WTC11 (cell line): ENCODE measurements at places on chromosomes 2 and 18.
A peak's percentile ranks its signal among the peaks of the same experiment; 100 is the strongest.

- DNase-seq, result no peak
Measured at GRCh38 chr18:21958707-21959450, 210.5 kb upstream of the GATA6 start.

DNA sequence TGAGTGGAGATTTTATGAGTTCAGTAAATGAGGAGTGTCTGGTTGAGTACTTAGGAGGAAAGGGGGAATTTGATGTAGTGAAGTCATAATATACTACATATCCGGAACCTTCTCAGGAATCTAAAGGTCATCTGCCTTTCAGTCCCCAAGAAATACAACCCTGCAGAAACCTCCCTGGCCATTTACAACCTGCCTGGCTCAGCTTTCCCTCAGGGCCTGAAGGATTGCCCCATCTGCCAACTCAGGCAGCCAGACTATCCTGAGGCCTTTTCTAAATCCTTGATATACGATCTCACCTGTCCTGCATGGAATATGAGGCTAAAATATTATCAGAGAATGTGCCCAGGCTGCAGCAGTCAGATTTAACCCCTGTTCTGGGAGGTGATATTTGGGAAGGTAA is 165.4 kb upstream of the SPOPL start:
- DNase-seq, result no peak

DNA sequence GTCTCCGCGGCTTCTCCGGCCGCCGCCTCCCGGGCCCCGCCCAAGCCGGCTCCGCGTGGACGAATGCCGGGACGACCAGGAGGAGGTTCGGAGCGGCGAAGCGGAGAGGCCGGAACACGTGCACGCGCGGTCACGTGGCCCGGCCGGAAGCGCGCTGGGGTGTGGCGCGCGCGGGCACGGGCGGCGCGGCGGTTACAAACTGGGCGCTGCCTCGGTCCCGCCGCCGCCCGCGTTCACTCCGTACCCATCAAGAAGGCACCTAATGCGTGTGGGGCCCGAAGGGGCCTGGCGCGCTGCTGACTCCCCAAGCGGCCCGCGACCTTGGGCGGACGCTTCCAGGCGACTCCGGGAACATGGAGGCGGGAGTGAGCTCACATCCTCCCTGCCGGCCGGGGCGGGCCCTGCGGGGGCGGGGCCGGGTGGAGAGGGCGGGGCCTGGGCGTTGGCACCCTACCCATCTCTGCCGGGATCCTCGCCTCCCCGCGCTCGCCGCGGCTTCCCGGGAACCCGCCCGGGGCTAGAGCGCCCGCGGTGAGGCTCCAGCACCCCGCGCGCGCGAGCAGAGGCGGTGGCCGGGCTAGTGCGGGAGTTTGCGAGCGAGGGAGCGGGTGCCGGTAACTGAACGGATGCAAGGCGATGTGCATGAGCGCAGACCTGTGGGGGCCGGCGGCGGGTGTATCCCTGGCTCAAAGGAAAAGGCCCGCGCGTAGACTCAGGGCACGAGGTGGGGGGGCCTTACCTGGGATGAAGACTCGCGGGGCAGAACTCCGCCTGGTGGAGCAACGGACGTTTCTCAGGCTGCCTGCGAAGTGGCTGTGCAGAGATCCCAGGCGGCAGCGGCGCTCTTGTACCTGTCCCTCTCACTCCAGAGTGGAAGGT is at the start of gene TMEM185B:
Gene TMEM185B (minus strand): TSS at position 367 of the 879 bp plus-strand sequence. CDS start 424 bp downstream, outside the sequence.
- peak; percentile 82 for DNase-seq

DNA sequence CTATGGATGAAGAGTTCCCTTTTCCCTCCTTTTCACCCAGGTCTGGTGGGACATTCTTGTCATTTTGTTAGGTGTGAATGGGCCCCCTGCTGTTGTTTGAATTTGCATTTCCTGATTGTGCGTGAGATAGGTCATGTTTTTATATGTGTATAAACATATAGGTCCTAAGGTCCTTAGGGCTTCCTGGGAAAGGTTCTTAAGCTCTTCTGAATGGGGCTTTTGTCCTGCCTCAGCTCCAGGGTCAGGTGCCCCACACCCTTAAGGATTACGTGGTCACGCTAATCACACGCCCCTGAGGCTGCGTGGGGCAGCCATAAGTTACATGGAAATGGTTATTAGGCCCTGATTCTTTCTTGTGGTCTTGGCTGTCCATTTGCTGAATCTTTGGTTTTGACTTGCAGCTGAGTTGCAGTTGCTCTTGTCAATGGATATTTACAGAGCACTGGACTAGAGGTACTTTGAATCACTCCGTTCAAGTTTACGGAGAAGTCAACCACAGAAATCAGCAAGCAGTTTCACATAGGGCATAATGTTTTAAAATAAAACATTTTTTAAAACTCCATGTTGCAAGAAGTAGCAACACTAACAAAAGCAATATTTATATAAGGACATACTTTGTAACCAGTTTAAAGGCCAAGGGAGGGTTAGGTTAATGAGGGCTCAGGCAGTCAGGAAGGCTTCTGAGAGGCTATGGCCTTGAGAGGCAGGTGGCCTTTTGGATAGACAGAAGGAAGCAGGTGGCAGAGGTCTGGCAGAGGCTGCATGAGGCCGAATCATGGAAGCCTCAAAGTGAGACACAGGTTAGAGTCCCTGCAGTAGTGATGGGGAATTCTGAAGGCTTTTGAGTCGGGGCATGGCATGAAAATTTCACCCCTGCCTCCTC is 24.2 kb downstream of the LIPG start:
- DNase-seq, result no peak

DNA sequence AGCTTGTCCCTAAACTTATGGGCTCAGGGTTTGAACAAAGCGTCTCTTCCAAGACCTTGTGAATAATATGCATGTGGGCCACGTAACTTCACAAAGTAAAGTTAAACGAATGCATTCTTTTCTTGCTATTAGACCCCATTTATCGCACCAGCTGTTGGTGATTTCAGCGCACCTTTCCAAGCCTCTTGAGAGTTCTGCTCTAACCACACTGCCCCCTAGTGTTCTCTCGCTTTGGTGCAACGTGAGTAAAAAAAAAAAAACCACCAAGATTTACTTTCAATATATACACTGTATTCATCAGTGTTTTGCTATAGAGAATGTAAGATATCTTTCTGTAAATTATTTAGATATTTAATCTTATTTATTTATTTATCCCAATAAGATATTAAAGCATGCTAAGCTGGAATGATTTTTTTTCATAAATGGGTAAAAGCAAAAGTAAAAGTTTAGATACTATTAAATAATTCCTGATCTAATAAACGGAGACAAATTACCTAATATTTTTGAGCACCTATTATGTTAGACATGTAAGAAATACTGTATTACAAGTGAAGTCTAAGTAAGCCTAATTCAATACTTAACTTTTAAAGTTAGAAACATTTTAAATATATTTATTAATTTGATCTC is 459.5 kb downstream of the DLGAP1 start:
- DNase-seq, result peak; percentile 47

DNA sequence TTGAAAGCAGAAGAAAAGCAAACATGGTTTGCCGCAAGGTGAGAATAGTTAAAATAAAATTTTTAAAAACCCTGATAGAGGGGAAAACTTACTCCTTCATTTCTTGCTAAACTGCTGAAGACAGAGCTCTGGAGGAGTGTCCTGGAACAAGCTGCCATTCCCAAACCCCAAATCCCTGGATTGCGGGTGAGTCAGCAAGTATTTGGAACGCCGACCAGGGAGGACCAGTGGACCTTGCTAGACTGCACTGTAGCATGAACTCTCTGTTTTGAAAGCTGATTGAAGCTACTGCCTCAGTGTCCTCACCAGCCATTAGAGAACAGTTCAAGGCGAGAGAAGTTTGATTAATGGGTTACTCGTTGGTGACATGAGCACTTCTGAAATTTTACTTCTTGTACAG is 99.4 kb upstream of the RASGRP3 start:
- DNase-seq, result no peak

GRCh38 chr2:29035016-29035745 is 39.1 kb downstream of the PCARE start:
- DNase-seq, result no peak

GRCh38 chr2:112317303-112318158 is 42.1 kb downstream of the ZC3H6 start:
- no peak for DNase-seq

DNA sequence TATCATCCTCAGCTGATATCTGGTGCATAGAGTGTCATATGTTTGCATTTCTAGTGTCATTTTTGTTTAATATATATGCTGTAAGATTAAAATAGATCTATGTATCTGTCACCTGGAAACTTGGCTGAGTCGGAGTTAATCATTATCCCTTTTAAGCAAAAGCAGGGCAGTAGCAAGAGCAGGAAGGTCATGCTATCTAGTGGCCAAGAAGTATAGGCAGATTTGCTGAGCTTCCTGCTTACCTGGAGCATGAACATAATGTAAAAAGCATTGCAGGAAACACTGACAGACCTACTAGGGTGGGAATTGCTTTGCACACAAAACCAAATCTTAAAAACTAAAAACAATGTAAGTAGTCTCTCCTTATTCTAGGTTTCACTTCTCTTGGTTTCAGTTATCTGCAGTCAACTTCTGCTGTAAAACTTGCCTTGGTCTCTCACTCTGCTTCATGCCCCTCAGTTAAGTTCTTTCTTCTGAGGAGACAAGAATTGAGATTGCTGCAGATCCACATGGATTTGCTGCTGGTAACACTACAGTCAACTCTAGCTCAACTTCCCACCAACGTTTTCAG is 295.3 kb downstream of the CDH7 start:
- no peak for DNase-seq

DNA sequence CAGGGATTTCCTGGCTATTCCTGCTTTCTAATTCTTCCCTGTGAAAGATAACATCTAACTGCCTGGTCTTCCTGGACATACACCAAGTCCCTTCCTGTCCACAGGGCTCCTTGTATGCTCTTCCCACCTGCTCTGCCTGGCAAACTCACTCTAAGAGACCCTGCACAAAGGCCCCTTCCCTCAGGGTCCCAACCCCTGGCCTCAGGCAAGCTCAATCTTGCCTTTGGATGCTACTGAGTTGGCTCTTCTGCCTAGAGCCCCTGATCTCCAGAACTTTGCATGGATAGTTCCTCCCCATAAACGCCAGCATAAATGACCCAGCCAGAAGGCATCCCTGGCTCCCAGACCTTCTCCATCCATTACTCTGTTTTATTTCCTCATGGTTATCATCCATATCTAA is 98.3 kb upstream of the OTOS start:
- DNase-seq, result no peak

GRCh38 chr2:69616755-69617154 is 26.8 kb downstream of the AAK1 start:
- DNase-seq, result no peak

GRCh38 chr2:232385660-232386489 is 7.3 kb downstream of the ALPP start:
- DNase-seq, result no peak

- no peak for DNase-seq
Measured at GRCh38 chr2:43097644-43098408, 128.6 kb downstream of the ZFP36L2 start.

GRCh38 chr2:85422072-85422457 is 3.6 kb downstream of the SH2D6 start:
- no peak for DNase-seq

DNA sequence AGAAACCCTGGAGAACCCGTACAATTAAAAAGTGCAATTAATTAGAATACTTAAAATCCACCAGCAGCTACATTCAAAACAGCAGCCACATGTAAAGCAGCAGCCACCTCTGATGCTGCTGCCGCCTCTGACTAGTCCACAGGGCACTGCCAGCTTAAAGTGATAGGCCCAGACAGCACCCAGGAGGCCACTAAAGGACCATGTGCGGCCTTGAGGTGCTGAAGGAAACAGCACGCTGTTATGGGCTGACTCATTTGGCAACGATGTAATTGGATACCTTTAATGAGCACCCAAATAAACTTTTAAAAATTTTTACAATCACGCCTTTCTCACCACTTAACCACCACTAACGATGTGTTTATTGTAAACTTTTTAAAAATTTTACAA is 209.3 kb upstream of the NCKAP5 start:
- no peak for DNase-seq

DNA sequence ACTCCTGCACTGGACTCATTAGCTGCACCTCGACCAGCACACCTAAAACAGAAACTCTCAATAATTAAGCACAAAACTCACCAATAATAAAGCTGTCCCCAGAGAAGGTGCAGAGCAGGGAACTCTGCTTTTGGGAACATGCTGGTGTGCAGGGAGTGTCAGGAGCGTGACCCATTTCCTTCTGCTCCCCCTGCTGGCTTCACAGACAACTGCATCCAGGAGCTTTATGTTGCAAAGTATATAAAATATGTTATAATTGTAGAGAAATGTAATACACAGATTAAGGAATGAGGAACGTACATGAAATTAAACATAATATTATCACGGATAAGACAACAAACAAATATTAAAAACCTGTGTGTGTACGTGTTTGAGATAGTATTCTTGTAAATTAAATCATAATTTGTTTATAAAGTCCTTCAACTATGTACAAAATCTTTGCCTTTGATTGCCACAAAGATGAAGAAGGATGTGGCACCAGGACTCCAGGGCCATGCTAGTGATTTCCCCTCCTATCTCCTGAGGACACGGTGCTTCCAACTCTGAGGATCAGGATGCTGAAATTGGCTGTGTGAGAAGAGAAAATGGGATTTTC is 68.6 kb upstream of the MAL start:
- DNase-seq, result peak; percentile 54

DNA sequence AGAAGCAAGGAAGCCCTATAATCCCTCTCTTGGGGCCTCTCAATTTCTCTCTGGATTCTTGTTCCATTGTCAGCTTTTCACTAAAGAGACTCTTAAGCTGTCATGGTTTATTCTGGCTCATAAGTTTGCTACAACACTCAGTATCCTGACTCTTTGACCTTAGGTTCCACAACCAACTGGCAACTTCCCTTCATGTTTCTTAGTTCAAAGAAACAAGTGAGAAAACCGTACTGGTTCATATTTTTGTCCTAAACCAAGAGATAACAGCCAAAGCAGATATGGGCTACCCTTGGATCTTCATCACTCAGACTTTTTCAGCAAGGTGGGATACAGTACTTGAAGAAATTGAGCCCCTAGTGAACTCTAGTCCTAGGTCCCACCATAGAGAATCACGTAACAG is 109.9 kb upstream of the CRIM1 start:
- no peak for DNase-seq

- no peak for DNase-seq
Measured at GRCh38 chr2:124272261-124272841, 247.3 kb downstream of the CNTNAP5 start.

DNA sequence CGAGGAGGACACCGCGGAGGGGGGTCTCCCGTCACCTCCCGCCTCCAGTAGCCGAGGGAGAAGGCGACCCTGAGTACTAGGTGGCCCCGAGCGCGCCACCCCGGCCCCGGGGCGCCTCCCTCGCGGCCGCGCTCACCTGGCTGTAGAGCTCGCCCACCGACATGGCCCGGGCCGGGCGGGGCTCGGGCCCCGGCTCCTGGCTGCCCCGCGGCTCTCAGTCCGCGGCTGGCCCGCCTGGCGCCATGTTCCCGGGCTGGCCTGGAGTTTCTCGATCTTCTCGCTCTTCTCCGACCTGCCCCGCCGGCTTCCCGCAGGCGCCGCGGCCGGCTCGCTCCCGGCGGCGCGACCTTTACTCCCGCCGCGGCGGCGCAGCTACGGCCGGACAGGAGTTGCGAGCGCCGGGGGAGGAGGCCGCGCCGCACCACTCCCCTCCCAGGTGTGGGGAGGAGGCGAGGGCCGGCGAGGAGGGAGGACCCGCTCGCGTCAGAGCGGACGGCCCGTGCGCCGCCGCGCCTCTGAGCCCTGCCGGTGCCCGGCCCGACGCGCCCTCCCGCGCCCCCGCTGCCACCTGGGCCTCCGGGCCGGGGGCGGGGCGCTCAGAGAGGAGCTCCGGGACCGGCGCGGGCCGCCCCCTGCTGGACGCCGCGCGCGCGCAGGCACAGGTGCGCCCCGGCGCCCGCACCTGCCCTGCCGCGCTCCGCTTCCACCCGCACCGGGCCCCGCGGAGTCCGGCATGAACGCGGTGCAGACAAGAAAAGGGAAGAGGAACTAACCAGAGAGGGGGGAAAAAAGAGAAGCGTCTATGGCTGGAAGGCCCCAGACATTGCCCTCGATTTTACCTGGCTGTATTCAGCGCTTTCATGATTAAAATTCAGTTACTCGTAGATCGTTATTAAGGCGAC is at the start of gene MYO5B:
Gene MYO5B (minus strand): TSS at position 517 of the 902 bp plus-strand sequence. CDS start 354 bp downstream, at position 163.
- DNase-seq, result peak; percentile 71
